A172 (cell line): ENCODE measurements at places on chromosomes 2 and 18. TPM values are rescaled to one million over a fixed set of nuclear protein-coding genes. Genes with fewer than 3 reads are reported as not detected.
A peak's percentile ranks its signal among the peaks of the same experiment; 100 is the strongest.

DNA sequence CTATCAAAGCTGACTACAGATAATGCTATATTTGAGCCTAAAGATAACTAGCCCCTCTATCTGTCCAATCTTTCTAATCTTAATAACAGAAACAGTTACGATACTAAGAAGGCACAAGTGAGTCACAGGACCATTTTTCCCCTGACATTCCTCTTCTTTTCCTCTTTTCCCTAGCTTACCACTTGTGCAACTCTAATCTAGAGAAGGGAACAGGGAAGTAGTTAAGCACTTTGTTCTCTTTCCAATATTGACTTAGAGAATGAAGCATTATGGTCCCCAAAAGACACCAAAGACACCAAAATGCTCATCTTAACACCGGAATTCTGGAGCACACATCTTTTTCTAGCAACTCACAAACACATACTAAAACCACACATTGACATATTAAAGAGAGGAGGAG is 1.8 kb downstream of the PDE11A start:
- no peak for DNase-seq

- no peak for DNase-seq
Measured at GRCh38 chr2:130985206-130985780, 108.0 kb downstream of the FAM168B start.

COL3A1 gene
- 563 and 691 TPM in 2 replicates for total RNA-seq

ANO7 gene
- 0.03 and 0.72 TPM in 2 replicates for total RNA-seq

- no peak for DNase-seq
Measured at GRCh38 chr2:206832873-206833272, 67.5 kb downstream of the FASTKD2 start.

- peak; percentile 88 for DNase-seq
Measured at GRCh38 chr18:63367053-63367953, at the start of gene KDSR. KDSR (minus strand) TSS chr18:63367206; CDS start chr18:63367118, 88 bp downstream.

GKN2 gene
- 0.24 and 1.9 TPM in 2 replicates for total RNA-seq

ST8SIA3 gene
- total RNA-seq: not detected in 2 replicates

DNA sequence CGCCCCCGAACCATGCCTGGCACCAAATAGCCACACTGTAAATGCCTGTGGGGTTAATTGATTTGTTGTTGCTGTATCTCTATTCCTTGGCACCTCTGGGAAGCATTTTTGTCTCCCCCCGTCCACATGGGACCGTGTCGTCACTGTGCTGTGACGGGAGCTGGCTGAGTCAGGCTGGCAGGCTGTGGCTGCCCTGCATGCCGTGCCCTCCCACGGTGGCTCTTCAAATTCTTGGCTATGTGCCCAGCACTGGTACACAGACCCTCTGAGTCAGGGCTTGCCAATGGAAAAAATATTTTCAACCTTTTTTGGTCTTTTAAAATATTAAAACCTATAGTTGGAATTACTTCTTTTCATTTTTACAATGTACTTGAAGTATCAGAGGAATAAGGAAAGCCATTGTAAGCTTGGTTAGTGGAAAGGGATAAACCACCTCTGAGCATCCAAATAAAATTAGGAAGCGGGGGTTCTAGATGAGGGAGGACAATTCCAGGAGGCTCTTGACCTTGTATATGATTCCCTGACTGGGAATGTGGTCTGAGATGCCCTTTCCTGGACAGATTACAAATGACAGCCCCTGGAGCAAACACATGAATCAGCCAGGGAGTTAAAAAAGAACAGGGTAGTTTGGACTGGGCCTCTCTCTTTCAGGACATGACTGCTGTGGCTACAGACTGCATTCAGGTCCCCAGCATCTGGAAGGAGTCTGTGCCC is 59.4 kb downstream of the DGKD start:
- DNase-seq: peak; percentile 94

LIPG gene
- total RNA-seq: 3.2 and 3.7 TPM in 2 replicates

ELAC1 gene
- 8.1 and 11.6 TPM in 2 replicates for total RNA-seq

DNA sequence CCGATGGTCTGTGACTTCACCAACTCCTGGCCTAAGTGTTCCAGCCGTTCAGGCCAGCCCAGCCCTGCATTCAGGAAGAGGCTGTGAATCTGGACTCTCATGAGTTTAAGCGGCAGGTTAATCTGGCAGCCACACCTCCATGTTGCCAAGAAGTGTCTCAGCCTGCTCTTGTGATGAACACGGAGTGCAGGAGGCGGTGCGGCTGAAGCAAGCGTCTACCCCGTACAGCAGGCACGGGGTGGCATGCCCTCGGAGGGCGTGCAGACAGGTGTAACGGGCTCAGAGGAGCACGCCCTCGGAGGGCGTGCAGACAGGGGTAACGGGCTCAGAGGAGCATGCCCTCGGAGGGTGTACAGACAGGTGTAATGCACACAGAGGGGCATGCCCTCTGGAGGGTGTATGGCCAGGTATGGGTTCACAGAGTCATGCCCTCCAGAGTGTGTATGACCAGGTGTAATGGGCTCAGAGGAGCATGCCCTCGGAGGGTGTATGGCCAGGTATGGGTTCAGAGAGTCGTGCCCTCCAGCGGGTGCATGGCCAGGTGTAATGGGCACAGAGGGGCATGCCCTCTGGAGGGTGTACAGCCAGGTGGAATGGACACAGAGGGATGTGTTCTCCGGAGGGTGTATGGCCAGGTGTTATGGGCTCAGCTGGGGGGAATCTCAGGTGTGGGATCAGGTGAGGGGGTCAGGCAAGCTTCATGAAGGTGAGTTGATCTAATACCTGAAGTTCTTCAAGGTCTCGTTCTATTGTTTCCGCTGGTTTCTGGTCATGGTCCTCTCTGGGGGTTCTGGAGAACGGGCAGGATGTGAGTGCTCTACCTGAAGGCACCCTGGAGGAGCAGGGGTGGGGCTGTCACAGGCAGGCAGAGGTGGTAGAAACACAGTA is 22.6 kb downstream of the CROCC2 start:
- DNase-seq: no peak

GRCh38 chr2:240553956-240554480 is 3.8 kb downstream of the ANKMY1 start:
- DNase-seq: no peak

GRCh38 chr2:217643789-217644301 is 358.9 kb downstream of the TNS1 start:
- no peak for DNase-seq

GRCh38 chr18:26630596-26630995 is 82.2 kb upstream of the KCTD1 start:
- no peak for DNase-seq

DNA sequence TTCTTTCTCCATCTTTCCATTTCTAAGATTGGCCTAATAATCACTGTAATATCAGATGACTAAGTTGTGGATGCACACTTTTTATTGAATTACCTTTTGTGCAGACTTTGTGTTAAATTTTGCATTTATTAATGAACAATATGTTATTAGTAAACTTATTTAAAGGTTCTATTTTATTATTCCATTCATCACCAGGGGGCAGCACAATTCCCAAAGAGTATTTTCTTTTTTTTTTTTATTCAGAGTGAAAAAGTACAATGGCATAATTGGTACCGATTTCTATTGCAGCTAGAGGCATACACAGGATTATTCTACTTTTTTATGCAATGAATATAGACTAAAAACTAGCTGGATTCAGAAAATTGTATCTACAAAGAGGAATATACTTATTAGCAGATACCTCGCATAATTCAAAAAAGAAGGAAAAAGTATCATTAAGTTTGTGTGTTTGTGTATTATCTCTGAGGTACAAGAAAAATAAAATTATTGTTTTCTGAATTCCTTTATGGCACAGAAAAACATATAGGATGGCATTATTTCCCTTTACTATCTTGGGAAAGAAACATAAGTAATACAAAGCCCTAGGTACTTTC is 390.6 kb downstream of the ERBB4 start:
- DNase-seq: no peak

- no peak for DNase-seq
Measured at GRCh38 chr18:74522635-74523548, 11.4 kb upstream of the CNDP1 start.

GRCh38 chr2:219957820-219958219 is 330.4 kb downstream of the SLC4A3 start:
- DNase-seq: no peak

ITGA4 gene
- 17.8 and 23.5 TPM in 2 replicates for total RNA-seq

QPCT gene
- 18.4 and 21.6 TPM in 2 replicates for total RNA-seq

GRCh38 chr2:56449449-56449860 is 265.7 kb downstream of the CCDC85A start:
- DNase-seq: no peak

SKOR2 gene
- total RNA-seq: not detected in 2 replicates

DNA sequence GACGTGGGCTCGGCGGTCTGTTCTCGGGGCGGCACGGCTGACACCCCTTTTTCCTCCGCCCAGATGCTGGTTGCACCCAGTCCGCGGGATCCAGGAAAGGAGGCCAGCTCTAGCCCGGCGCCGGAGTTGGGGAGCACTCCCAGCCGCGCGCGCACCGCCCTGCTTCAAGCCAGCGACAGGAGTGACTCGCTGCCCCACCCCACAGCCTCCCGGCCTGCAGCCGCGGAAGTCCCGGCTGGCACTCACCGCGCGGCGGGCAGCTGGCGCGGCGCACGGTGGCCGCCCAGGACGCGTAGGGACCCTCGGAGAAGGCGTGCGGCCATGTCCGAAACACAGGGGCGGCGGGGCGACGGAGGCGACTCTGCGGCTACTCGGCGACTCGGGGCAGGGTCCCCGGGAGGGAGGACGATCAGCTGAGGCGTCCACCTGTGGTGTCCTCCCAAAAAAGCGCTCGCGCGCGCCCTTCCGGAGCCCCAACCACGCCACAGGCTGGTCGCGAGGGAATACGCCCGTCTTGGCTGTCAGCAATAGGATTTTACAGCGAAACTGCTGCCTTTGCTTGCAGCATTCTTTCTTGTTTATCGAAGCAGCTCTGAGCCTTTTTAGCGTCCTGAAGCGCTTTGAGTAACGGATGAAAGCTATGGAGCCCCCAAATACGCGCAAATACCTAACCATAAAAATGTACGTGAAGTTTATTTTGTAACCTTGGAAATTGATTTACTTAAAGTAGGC is at the start of gene ACADL:
TSS of gene ACADL (minus strand) at position 507 of the 732 bp plus-strand sequence. CDS start at position 323, 184 bp downstream.
- no peak for DNase-seq

GPR75 gene
- 0.81 and 1.3 TPM in 2 replicates for total RNA-seq

DNA sequence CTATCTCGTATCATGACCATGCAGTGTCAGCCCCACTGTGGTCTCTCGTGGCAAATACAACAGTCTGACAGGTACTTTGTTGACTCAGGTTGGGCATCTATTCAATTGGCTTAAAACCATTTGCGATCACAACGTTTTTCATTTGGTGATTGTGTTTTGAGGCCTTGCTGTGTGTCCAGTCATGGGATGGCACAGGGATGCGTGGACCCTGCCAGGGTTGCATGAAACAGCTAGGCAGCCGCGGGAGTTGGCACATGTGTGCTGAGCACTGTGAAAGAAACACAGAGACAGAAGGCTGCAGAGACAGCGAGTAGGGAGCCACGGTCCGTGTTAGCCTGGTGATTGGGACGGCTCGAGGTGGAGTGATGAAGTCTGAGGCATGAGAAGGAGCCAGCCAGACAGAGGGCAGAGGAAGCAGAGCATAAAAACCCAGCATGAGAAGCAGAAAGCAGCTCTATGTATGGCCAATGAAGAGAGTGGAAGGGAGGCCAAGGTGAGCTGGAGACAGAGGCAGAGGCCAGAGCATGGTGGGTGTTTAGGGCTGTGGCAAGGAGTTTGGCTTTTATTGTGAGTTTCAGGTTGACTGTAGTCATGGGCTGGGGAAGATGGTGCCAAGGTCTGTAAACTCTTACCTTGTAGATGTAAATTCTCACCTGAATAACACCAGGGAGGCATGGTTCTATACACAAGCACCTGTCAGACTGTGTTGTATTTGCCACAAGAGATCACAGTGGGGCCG is 31.8 kb upstream of the IL1R1 start:
- DNase-seq: no peak

GRCh38 chr18:10045296-10045891 is 131.6 kb downstream of the VAPA start:
- no peak for DNase-seq

GRCh38 chr2:226491112-226491511 is 308.5 kb downstream of the IRS1 start:
- no peak for DNase-seq

WNT10A gene
- total RNA-seq: 0.36 and 1.5 TPM in 2 replicates

ZAP70 gene
- not detected in 2 replicates for total RNA-seq

- no peak for DNase-seq
Measured at GRCh38 chr2:236847538-236848263, 238.0 kb upstream of the COPS8 start.

CIB4 gene
- total RNA-seq: not detected in 2 replicates

B3GNT7 gene
- total RNA-seq: 0.17 TPM in 1 of 2 replicates, not detected in the other

DNA sequence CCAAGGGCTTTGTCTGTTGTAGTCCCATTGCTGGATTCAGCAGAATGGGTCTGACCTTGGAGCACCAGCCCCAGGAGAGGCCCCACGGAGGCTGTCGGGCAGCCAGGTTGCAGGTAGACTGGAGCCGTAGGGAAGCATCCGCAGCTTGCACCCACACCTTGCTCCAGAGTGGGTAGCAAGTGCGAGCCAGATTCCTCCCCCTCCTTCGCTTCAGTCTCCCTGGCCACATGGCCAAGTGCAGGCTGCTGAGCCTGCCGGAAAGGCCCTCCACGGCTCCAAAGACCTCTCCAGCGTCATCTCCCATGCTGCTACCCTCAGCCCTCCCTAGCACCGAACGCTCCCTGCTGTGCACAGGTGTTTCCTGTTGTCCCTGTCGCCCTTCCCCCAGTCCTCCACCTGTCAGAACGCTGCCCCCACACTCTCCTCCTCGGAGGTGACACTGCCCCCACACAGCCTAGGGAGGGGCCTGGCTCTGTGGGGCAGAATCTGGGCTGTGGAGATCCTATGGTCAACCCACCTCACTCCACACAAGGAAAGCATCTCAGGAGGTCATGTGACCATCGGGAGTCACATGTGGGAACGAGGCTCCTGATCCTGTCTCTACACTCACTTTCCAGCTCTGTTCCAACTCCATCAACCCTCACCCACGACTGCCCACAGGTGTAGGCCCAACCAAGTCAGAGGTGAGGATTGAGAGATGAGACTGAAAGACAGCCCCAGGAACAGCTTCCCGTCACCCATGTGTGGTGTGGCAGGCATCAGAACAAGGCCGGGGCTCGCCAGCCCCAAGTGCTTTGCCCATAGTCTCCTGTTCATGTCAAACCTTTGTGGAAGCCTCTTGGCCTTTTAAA is 8.3 kb downstream of the KCNF1 start:
- no peak for DNase-seq

DNA sequence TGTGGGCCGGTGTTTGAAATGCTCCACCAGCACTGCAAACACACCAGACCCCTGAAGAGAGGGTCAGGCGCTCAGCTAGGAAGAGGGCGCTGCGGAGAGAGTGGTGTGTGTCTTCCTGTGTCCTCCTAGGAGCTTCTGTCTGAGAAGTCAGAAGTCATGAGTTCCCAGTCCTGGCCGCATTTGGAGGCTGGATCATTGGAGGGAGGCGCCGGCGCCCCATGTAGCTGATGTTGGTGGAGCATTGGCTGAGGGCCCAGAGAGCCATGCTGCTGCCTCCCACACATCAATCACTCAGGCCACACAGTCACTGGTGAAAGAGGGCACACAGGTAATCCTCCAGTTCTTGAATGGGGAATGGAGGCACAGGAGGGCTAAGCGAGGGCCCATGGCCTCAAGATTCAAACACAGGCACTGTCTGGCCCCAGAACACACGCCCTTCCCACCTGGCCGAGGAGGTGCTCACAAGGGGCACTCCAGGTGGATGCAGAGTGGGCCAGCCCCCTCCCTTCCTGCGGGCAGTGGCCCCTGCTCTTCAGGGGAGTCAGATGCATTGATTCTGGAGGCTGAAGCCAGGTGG is 66.3 kb downstream of the RRM2 start:
- DNase-seq: no peak

GRCh38 chr18:3279201-3280185 is 17.6 kb downstream of the MYL12B start:
- no peak for DNase-seq
